ENCODE measurements at places on chromosomes 11 and 22.
A peak's percentile ranks its signal among the peaks of the same experiment; 100 is the strongest.

GRCh38 chr22:43867839-43868635 lies 5.7 kb upstream of the SULT4A1 start:
- DNase-seq, result peak; percentile 52

- DNase-seq, result no peak
Measured at GRCh38 chr11:83057721-83058120, 14.0 kb downstream of the RAB30 start.

DNA sequence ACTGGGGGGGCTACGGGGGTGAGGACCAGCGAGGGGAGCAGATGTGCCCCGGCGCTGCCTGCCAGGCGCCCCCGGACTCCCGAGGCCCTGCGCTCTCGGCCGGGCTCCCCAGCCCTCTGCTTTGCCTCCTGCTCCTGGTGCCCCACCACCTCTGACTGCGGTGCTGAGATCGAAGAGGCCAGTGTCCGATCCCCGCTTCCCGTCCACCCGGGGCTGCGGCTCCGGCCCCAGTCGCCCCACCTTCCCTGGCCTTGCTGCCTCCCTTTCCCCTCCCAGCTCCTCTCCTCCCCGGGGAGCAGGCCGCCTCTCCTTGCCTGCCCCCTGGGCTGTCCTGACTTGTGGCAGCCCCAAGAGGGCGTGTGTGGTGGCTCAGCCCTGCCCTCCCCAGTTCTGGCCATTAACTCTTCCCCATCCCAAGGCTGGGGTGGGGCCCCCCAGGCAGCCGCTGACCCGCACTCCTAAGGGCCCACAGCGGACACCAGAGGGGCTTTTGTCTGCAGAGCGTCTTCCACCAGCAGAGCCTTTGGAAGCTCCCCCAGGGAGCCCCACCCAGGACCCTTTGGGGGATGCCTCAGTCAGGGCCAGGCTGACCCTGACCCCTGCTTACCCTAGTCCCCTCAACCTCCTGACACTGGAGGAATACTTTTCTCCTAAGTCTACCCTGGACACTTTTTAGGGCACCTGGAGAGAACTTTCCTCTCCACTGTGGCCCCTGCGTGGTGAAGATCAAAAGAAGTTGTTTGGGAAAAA lies 16.6 kb downstream of the RTN4RL2 start:
- DNase-seq, result no peak

DNA sequence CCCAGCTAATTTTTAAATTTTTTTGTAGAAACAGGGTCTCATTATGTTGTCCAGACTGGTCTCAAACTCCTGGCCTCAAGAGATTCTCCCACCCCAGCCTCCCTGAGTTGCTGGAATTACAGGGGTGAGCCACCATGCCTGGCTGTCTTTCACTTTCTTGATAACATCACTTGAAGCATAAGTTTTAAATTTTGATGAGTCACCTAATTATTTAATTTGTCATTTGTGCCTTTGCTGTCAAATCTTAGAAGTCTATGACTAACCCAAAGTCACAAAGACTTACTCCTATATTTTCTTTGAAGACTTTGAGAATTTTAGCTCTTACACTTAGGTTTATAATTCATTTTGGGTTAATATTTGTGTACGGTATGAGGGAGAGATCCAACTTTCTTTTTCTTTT lies 14.5 kb upstream of the MSANTD2 start:
- no peak for DNase-seq

GRCh38 chr22:19396934-19397733 lies 34.4 kb downstream of the HIRA start:
- DNase-seq, result no peak

GRCh38 chr22:24145446-24146193 lies 35.7 kb upstream of the SUSD2 start:
- DNase-seq, result no peak

- DNase-seq, result no peak
Measured at GRCh38 chr11:12167061-12168000, 56.9 kb downstream of the MICAL2 start.

GRCh38 chr11:27423125-27423524 lies 49.5 kb downstream of the LGR4 start:
- no peak for DNase-seq

- peak; percentile 70 for DNase-seq
Measured at GRCh38 chr11:27201454-27202302, 161.1 kb downstream of the BBOX1 start.

DNA sequence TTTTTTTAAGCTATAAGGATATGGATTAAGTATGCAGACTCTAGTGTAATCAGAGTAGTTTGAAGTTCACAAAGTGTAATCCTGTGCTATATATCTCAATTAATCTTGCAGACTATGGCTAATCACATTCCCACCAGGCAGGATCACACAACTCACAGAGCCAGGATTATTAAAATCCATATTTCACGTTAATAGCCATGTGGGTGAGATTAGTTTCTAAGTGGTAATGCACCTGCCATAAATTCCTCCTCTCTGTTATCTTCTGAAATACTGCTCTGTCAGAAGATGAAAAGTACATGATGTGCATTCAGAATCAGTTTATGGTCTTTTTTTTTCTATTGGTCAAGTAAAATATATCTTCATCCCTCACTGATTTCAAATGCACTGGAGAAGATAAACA lies 686.1 kb downstream of the CNTN5 start:
- no peak for DNase-seq

- DNase-seq, result peak; percentile 89
Measured at GRCh38 chr11:75351791-75352587, 528 bp upstream of the ARRB1 start.

DNA sequence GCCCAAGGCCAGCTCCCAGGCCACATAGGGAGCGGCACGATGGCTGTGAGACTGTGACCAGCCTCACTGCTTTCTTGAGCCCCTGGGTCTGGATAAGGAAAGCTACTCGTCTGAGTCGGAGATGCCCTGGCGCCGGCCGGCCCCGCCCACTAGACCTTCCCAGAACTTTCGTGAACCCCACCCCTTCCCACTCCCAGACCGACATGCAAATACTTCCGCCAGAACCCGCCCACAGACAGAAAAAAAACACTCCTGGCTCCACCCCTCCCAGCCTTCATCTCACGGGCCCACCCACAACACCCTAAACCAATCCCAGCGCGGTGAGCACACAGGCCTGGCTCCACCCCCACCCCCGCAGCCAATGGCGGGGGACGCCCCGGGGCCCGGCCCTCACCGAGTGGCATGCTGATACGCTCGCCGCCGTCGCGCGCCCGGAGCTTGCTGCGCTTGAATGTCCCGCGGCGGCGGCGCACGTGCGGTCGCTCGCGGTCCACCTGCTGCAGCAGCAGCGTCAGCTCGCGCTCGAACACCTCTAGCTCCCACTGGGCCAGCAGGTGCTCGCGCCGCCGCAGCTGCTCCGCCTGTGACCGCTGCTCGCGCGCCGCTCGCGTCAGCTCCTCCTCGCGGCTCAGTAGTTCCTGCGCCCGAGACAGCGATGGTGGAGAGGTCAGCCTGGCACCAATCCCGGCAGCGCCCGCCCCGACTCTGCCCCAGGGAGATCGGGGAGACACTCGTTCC lies 7.0 kb downstream of the MAP3K11 start:
- DNase-seq, result peak; percentile 93

DNA sequence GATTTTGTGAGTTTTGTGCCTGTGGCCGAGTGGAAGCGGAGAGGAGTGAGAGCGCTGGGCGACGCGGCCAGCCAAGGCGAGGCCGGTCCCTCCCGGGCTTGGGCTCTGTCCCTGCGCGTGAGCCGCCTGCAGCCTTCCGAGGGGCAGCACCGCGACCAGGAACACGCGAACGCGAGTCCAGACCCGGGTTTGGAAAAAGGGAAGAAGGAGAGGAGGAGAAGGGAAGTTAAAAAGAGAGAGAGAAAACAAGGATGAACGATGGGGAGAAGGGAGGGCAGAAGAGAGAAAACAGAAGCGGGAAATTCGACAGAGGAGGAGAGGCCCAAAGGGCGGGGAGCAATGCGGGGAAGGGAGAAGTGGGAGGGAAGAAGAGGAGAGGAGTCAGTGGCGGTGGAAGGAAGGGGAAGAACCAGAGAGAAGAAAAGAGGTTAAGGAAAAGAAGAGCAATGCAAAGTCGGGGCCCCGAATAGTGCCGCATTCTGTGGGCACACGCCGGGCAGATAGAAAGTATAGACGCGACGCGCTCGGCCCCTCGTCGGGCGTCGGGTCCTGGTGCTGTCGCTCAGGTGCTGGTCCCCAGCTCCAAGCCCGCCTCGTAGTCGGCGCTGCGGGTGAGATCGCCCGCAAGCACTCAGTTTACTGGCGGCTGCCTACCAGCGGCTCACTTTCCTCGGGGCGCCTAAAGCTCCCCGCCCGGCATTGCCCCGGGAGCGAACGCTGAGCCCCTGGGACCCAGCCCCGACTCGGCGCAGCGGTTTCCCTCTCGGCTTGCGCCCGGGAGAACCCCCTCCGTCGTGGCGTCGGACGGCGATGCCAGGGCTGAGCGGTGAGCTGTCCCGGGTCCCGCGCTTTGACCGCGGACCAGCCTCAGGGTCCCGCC lies 2.8 kb upstream of the BARX2 start:
- DNase-seq, result no peak

- DNase-seq, result no peak
Measured at GRCh38 chr22:37558815-37559214, 1.5 kb upstream of the CDC42EP1 start.

DNA sequence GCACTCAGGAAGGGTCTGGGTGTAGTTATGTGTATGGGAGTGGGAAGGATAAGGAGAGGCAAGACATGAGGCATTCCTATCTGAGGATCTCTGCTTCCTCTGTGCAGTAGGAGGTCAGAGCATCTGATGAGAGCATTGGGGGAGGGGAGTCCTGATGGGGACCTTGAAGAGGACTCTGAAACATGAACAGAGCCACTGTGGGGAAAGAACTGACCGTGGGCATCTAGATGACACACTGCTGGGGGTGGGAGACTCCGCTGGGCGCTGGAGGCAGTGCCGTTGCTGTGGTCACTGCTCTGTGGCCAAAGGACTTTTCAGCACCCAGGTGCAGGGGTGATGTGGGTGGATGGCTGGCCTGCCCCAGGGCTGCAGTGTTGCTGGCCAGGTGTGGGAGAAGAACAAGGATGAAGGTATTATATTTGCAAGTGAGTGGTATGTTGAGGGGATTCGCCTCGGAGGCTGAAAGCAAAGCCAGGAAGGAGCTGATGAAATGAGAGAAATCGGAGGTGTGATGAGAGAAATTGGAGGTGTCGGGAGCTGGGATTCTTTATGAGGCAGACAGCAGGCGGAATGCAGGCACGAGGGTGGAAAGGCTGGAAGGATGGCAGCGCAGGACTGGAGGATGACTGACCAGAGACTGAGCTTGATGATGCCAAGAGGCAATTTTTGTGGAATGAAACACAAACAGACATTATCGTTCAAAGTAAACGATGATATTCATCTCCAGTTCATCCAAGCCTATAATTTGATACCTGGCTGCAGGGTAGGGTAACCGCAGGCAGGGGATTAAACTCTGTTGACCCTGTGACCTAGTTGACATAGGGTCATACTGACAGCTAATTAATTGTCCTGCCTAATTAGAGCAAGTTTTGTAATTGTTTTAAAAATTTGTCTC lies 19.4 kb upstream of the TMPRSS4 start:
- DNase-seq, result no peak

GRCh38 chr11:62857541-62857982 lies 18.2 kb upstream of the WDR74 start:
- no peak for DNase-seq

GRCh38 chr22:36955691-36956090 lies 42.3 kb downstream of the CSF2RB start:
- DNase-seq, result no peak

GRCh38 chr11:133133050-133133449 lies 399.3 kb downstream of the OPCML start:
- DNase-seq, result no peak

- no peak for DNase-seq
Measured at GRCh38 chr11:985406-985805, 51.1 kb downstream of the MUC6 start.

- DNase-seq, result no peak
Measured at GRCh38 chr22:45922256-45922655, 54.7 kb downstream of the WNT7B start.

GRCh38 chr11:116071241-116071640 lies 567.0 kb upstream of the CADM1 start:
- DNase-seq, result no peak
